ENCODE measurements at places on chromosomes 7 and 10. TPM values are rescaled to one million over a fixed set of nuclear protein-coding genes. Genes with fewer than 3 reads are reported as not detected.

The BICC1 gene
- total RNA-seq, result not detected

The EVX1 gene
- not detected for total RNA-seq

DNA sequence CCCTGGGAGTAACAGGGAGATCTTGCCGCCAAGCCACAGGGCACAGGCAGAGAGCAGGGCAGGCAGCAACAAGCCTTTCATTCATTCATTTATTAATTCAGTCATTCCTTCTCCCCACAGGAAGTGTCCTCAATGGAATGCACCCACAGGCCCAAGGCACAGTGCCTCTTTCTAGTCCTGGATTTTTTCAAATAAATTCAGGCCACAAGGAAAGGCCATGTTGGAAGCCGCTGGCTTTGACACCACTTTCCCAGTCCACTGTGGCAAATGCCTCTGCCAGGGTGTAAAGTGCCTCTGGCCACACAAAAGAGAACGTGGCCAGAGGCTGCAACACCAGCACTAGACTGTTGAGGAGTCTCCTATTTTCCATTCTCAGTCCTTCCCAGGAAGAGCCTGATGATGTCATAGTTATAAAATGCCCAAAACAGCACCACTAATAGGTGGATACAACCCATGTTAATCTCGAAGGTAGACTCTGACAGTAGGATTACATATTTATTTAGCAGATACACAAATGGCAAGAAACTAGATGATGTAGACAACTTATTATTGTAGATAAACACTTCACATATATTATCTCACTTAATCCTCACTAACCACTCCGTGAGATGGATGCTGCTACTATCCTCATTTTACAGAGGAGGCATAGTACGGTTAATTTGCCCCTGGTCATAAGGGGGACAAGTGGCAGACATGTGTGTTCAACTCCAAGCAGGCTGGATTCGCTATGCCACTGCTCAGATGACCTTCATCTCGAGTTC lies 5.5 kb downstream of the JAZF1 start:
- no peak overlapping the region for H3K4me3 ChIP-seq
- H3K4me1 ChIP-seq, result peaks cover 76% of the 10 kb centered on the region
- no peak for DNase-seq
- peak overlapping the region; percentile 63 for H3K27ac ChIP-seq

The CACNB2 gene
- not detected for total RNA-seq

- no peak overlapping the region for H3K27ac ChIP-seq
- H3K4me3 ChIP-seq, result no peak overlapping the region
- H3K4me1 ChIP-seq, result no peaks in the 10 kb centered on the region
- no peak for DNase-seq
Measured at GRCh38 chr7:26531926-26532325, 240.3 kb downstream of the SNX10 start.

GRCh38 chr7:39304668-39305405 lies 261.4 kb upstream of the YAE1 start:
- no peaks in the 10 kb centered on the region for H3K36me3 ChIP-seq
- peaks cover 5% of the 10 kb centered on the region for H3K27me3 ChIP-seq
- no peaks in the 10 kb centered on the region for H3K4me1 ChIP-seq
- no peak overlapping the region for H3K4me3 ChIP-seq
- no peak for DNase-seq

The ZNF212 gene
- 21.0 TPM for total RNA-seq

- H3K36me3 ChIP-seq, result no peaks in the 10 kb centered on the region
- peaks cover 55% of the 10 kb centered on the region for H3K27me3 ChIP-seq
- peaks cover 11% of the 10 kb centered on the region for H3K4me1 ChIP-seq
- DNase-seq, result peak; percentile 62
- H3K4me3 ChIP-seq, result no peak overlapping the region
- H3K27ac ChIP-seq, result no peak overlapping the region
Measured at GRCh38 chr7:45917658-45918057, 3.4 kb downstream of the IGFBP3 start.

DNA sequence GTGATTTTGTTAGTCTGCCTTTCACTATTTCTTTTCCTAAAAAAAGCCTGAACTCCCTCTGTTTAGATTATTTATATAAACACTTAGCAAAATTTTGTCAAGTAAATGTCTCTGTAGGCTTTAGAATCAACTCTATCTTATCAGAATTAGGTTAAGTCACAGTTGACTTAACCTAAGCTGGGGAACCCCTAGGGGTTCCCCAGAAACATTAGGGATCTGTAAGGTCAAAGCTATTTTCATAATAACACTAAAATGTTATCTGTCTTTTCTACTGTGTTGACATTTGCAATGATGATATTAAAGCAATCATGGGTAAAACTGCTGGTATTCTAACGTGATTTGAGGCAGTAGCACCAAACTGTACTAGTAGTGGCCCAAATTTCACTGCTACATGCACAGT lies 24.3 kb downstream of the DYNC1I1 start:
- H3K27ac ChIP-seq, result no peak overlapping the region
- DNase-seq, result no peak
- no peak overlapping the region for H3K4me3 ChIP-seq
- no peaks in the 10 kb centered on the region for H3K27me3 ChIP-seq

The SPAM1 gene
- total RNA-seq, result not detected

GRCh38 chr7:12716134-12716681 lies 28.8 kb downstream of the ARL4A start:
- DNase-seq, result no peak
- no peak overlapping the region for H3K4me3 ChIP-seq
- no peak overlapping the region for H3K27ac ChIP-seq

- peaks cover 17% of the 10 kb centered on the region for H3K4me1 ChIP-seq
- no peak overlapping the region for H3K4me3 ChIP-seq
- H3K27ac ChIP-seq, result no peak overlapping the region
- no peaks in the 10 kb centered on the region for H3K27me3 ChIP-seq
- H3K36me3 ChIP-seq, result no peaks in the 10 kb centered on the region
Measured at GRCh38 chr10:107557916-107558315, 393.4 kb upstream of the SORCS1 start.

The RTKN2 gene
- total RNA-seq, result 0.09 TPM

Data from activated B cell treated with CpG ODN at 0.5 μM for 24 hours (primary cell).